ENCODE measurements at places on chromosomes 13 and 19.

DNA sequence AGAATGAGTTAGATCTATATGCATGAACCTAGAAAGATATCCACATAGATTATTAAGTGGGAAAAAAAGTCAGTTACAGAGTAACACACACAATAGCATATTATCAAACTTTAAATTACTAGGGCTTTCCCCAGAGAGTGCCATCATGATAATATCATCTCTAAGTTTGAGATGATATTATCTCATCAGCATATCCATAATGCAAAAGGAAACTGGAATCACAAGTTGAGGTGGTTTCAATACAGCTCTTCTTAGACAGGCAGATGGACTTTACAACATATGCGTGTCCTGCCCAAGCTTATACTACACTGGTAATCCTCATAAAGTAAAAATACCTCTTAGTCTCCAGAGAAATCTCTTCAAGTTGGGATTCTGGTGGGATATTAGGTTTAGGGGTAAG, 236.2 kb upstream of the SERP2 start:
- DNase-seq: no peak

- no peak for DNase-seq
Observed at GRCh38 chr13:95553581-95554385, 1.3 kb downstream of the CLDN10 start.

GRCh38 chr19:5947435-5947834, 30.5 kb downstream of the RANBP3 start:
- DNase-seq: no peak

GRCh38 chr13:58843567-58843966, 1212.0 kb downstream of the PCDH17 start:
- no peak for DNase-seq

DNA sequence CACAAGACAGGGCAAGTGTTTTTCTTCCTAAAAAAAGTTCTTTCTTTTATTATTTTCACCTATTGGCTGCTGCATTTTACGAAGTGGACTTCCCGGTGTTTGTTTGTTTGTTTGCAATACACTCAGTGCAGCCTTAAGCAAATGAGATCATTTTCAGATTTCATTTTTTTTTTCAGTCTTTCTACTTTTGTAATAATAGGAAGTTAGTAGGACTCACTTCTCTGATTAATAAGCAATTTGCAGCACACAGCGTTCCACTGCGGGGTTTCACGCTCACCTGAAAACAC, 128.3 kb downstream of the STK24 start:
- DNase-seq: no peak

GRCh38 chr13:101258071-101258470, 158.2 kb downstream of the NALCN start:
- DNase-seq: no peak

GRCh38 chr19:52778811-52779210, 7.8 kb downstream of the ZNF600 start:
- DNase-seq: peak; percentile 61

GRCh38 chr19:681029-682019, 5.1 kb downstream of the FSTL3 start:
- no peak for DNase-seq

DNA sequence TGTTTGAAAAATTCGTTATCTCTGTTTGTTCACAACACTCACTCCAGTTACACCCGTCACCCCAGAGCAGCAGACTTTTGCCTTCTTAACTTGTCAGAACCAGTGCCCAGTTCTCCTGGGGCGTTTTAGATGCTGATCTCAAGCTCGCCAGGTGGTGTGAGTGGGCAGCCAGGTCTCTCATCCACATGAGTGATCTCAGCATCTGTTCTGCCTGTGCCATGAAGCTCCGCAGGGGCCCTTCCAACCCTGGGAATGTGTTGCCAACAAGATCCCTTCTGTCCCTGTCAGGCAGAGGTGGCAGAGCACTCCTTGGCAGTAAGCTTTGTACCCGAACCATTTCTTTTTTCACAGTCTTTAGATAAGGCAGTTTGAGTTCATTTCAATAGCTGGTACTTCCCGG, 896.5 kb downstream of the UQCRFS1 start:
- no peak for DNase-seq

GRCh38 chr13:103222683-103223082, 156.5 kb upstream of the SLC10A2 start:
- no peak for DNase-seq

- DNase-seq: no peak
Observed at GRCh38 chr19:31337008-31337914, 12.0 kb downstream of the TSHZ3 start.

GRCh38 chr19:13906521-13906904, 512 bp downstream of the CC2D1A start:
- no peak for DNase-seq

GRCh38 chr19:43331435-43332010, 22.0 kb upstream of the CD177 start:
- DNase-seq: no peak

- DNase-seq: no peak
Observed at GRCh38 chr13:77345150-77345780, 18.4 kb upstream of the MYCBP2 start.

GRCh38 chr13:106888148-106888547, 320.2 kb upstream of the ARGLU1 start:
- DNase-seq: no peak

GRCh38 chr13:78868991-78869390, 210.0 kb upstream of the OBI1 start:
- no peak for DNase-seq

- DNase-seq: no peak
Observed at GRCh38 chr13:43307921-43308433, 284.6 kb downstream of the DNAJC15 start.

- no peak for DNase-seq
Observed at GRCh38 chr13:99375738-99376080, 68.5 kb upstream of the GPR183 start.

DNA sequence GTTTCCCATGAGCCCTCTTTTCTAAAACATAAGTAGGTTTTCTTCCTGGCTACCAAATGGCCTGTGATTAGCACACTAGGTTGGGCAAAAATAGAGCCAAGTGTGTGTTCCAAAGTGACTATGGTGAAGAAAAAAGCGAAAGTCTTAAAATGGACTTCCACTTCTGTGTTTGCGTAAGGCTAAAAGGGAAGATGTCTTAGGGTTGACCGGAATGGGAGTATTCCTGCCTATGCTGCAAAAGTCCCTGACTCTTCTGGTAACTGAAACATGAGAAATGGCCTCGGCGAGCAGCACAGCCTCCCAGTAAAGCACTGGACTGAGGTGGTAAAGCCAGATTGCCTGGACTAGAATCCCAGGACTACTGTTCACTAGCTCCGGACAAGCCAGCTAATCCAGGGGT, 2.4 kb upstream of the FPR1 start:
- no peak for DNase-seq

- DNase-seq: no peak
Observed at GRCh38 chr13:111281751-111282311, 38.6 kb upstream of the TEX29 start.

- no peak for DNase-seq
Observed at GRCh38 chr19:54393381-54393780, 21.9 kb upstream of the TTYH1 start.

GRCh38 chr13:44434766-44435141, 61.1 kb downstream of the SERP2 start:
- no peak for DNase-seq

DNA sequence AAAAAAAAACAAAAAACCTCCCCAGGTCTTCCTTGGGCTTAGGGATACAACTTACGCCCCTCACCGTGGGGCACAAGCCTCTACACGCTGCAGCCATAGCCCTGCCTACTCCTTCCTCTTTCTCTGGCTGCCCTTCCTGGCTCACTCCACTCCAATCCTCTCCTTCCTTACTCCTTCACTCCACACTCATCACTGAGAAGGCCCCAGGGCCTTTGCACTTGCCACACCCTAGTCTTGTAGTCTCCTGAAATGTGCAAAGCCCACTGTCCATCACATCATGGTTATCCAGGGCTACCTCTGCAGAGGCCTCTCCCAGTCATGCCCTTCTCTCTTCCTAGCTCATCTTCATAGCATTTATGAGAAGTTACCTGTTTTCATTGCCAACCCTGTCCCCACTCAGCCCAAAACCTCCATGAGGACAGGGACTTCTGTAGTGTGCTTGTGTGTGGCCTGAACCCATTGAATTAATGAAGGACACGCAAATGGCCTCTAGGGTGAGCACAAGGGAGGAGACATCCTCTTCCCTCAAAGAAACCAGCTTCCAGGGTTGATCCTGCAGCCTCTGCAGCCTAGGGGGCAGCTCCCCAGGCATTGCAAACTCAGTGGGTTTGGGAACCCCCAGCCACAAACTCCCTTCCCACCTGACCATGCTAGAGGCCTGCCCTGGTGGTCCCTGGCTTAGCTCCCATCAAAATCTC, 7.9 kb upstream of the HSH2D start:
- DNase-seq: no peak

GRCh38 chr13:19152403-19152802, 29.2 kb downstream of the TUBA3C start:
- no peak for DNase-seq

DNA sequence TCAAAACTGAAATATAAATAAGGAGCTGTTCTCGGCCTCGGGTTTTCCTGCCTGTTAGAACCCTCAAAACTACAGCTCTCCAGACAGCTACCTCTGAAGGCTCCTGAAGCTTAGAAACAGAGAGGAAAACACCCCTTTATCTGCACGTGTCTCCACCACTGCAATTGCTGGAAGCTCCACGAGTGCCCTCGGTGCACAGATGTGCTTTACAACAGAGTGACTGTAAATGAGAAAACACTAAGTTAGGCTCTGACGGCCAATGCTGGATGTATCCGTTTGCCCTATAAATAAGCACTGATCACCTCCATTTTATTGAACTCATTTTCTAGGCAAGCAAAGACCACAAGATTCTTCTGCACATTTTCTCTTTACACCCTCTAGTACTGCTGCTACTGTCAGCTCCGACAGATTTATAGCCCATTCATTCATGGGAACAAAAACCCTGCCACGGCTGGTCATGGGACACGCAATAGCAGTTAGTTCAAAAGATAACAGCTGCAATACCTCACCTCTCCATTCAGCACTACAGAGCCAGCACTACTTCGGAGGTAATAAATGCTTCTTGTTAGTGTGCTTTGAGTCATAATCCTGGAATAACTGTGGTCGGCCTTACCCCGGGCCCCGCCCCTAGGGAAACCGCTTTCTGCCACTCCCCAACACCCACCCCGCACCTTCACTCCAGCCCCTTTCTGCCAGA, 241.1 kb upstream of the ZNF507 start:
- no peak for DNase-seq

DNA sequence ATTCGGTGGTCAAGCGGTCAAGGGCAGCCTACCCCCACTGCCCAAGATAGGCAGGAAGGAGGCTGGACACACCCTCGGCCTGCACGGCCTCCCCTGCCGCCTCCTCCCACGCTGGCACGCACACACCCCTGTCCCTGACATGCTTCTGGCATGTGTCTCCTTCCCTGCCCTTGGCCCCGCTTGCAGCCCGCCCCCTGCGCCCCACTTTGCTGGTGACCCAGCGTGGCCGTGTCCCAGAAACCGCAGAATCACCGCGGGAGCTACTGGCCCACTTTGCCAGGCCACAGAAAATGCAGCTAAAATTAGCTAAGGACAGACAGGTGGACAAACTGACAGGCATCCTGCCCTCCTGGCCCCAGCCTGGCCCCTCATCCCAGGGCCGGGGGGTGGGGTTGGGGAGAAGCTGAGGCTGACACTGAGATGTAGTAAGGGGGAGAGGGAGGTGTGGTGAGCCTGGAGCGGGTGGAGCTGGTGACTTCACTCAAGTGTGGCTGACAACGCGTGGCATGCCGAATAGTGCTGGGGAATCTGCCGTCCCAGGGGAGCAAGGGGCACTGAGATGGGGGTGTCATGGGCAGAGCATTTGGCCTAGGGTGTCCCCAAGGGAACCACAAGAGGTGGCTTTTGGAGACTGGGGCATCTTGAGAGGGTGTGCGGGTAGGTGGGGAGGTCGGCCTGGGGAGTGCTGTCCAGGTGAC, 2.4 kb downstream of the SHANK1 start:
- DNase-seq: no peak

- no peak for DNase-seq
Observed at GRCh38 chr13:40126306-40127085, 471.0 kb downstream of the COG6 start.
